Kidney glomerular epithelial cell (primary cell): ENCODE measurements at places on chromosomes 12 and 14.

DNA sequence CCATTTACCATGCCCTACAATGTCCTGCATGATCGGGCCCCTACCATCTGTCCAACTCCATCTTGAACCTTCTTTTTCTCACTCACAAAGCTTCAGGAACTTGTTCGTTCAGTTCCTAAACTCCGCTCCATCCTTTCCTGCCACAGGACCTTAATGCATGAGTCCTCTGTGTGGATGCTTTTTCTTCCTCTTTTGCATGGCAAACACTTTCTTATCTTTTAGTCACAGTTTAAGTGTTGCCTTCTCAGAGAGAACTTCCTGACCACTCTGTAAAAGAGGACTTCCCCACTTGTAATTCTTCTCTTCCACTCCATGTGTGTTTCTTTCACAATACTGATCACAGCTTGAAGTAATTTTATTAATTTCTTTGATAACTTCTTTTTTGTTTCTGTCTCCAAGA lies 54.4 kb upstream of the ETV6 start:
- no peak for DNase-seq

DNA sequence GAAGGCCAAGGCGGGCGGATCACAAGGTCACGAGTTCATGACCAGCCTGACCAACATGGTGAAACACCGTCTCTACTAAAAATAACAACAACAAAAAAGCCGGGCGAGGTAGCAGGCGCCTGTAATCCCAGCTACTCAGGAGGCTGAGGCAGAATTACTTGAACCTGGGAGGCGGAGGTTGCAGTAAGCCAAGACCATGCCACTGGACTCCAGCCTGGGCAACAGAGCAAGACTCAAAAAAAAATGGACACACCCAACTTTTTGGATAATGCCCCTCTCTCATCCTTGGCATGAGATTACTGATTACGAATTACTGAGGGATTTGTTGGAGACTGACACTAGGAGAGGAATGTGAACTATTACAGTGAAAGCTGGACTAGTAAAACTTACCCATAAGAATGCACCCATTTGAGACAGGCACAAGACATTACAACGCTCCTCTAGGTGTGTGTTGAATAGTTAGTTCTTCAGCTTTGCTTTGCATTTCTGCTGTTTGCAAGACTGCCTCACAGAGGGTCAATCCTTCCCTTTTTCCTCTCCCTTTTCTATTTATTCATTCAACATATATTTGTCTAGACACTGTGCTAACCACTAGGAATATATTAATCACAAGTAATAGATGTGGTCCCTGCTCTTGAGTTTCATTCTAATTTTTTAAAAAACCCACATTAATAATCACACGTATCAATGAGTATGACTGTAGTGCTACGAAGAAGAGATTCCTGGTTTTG lies 46.0 kb upstream of the OR5AU1 start:
- DNase-seq, result no peak

- DNase-seq, result no peak
Observed at GRCh38 chr12:9122091-9122609, 6.4 kb upstream of the A2M start.

- no peak for DNase-seq
Observed at GRCh38 chr12:52061470-52062166, 8.2 kb upstream of the ATG101 start.

GRCh38 chr14:31400031-31400638 lies 20.2 kb downstream of the HEATR5A start:
- DNase-seq, result no peak

DNA sequence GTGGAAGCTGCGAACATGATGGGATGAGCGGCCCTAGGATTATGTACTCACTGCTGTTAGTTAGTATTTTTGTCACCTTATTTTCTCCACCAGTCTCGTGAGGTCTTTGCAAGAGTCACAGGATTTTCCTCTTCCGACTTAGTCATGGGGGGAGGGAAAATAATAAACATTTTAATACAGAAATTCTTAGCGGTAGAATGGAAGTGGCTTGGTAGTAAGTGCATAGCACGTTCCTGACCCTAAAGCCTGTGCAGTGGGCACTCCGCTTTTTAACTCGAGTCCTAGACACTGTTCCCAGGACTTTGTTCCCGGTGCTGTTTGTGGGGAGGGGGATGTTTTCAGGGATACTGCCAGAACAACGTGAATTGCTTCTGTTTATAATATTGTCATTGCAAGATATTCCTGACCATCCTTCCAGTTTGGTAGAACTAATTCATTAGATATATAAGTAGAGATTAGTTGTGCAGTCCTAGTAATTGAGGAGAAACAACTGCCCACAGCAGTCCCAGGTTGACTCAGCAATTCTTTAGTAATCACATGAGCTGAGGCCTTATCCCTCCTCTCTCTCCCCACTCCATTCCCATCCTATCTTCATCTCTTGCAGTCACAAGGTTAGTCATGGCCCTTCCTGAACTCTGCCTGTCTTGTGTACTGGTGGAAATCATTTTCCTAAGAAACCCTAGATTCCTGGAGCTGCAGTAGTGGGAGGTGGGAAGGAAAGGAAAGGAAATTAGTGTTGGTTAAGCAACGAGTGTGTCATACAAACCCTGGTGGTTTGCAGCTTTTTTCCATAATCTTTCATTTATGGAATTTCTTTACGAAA lies 799 bp downstream of the SLC38A6 start:
- peak; percentile 53 for DNase-seq

- no peak for DNase-seq
Observed at GRCh38 chr14:50471838-50472465, 60.4 kb downstream of the MAP4K5 start.

GRCh38 chr14:87233266-87233665 lies 759.7 kb downstream of the GALC start:
- no peak for DNase-seq

- no peak for DNase-seq
Observed at GRCh38 chr14:104200106-104200505, 61.7 kb downstream of the KIF26A start.

DNA sequence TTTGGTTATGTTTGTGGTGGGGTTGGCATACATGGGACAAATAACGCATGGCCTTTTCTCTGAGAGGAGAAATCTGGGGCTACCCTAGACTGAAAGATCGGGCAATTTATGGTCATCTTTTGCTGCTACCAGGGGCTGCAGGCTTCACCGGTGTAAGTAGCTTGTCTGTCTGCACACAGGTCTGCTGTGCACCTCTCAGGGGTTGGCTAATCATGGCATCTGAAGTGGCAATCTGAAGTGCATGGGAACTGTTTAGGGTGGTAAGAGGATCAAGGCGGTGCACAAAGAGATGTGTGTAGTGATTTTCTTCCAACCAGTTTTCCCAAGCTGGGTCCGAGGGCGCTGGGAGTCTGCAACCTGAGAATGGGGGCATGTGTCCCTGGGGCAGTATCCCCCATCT lies 141.3 kb downstream of the EMP1 start:
- no peak for DNase-seq

DNA sequence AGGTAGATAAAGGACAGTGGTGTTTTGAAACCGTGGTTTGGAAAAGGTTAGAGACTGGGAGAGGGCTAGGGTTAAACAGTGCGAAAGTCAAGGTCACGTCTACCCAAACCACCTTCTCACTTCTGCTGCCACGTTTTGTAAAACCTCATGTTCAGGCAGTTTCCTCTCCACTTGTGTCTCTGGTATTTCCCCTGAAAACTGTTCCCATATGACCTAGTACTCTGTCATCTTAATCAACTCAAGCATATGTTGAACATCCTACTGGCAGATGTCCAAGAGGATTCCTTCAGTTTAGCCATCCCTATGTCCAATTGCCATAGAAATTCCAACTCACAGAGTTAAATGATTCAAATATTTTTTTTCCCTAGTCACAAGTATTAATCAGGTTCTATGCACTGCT lies 17.4 kb downstream of the CLEC4C start:
- no peak for DNase-seq

- DNase-seq, result peak; percentile 10
Observed at GRCh38 chr14:102993523-102993922, 63.8 kb downstream of the CDC42BPB start.
